Mesenchymal stem cell (in vitro differentiated cells and primary cell): ENCODE measurements at places on chromosomes 6 and 20.

- H3K4me3 ChIP-seq, result no peak overlapping the region
- H3K4me1 ChIP-seq, result peaks cover 3% of the 10 kb centered on the region
- DNase-seq, result no peak
- peaks cover 3% of the 10 kb centered on the region for H3K27me3 ChIP-seq
- H3K27ac ChIP-seq, result no peak overlapping the region
Measured at GRCh38 chr20:22802296-22802695, 217.9 kb upstream of the FOXA2 start.

DNA sequence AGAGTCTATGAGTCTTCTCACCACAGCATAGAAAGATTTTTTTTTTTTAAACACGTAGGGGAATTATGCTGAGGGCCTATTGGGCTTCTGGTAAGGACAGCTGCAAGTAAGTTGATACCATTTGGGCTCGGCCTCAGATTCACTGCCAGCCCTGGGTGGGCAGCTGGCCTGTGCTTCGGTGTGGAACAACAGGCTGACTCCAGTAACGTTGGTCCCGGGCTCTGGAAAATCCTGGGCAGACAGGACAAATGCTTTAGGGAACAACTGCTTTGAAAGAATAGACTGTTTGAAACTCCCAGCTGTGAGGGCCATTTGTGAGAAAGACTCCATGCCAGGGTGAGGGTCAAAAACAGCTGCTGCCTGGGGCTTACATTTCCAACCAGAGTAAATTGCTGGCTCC is 366.5 kb downstream of the QKI start:
- no peaks in the 10 kb centered on the region for H3K36me3 ChIP-seq
- peaks cover 2% of the 10 kb centered on the region for H3K4me1 ChIP-seq
- no peak for DNase-seq

- H3K36me3 ChIP-seq, result no peaks in the 10 kb centered on the region
- peaks cover 75% of the 10 kb centered on the region for H3K27me3 ChIP-seq
- peaks cover 5% of the 10 kb centered on the region for H3K4me1 ChIP-seq
- no peak overlapping the region for H3K27ac ChIP-seq
- DNase-seq, result no peak
- H3K4me3 ChIP-seq, result no peak overlapping the region
Measured at GRCh38 chr20:37259865-37260264, 1.7 kb downstream of the GHRH start.

DNA sequence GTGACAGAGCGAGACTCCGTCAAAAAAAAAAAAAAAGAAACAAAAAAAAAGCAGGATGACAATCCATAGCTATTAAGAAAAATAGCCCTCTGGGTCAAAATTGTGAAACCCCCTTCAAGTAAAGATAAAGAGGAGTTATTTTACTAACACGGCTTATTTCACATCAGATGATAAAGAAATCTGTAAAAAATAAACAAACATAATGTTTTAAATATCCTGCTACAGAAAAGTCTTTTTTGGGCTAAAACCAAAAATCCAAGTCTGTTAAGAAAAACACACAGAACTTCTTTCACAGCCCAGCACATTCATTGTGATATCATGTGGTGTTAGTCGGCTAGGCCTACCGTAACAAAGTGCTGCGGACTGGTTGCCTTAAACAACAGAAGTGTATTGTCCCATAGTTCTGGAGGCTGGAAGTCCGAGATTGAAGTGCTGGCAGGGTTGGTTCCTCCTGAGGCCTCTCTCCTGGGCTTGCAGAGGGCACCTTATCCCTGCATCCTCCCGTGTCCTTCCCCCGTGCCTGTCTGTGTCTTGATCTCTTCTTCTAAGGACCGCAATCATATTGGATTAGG is 239.2 kb upstream of the TAB2 start:
- no peaks in the 10 kb centered on the region for H3K36me3 ChIP-seq
- H3K27ac ChIP-seq, result no peak overlapping the region
- no peak overlapping the region for H3K4me3 ChIP-seq
- H3K4me1 ChIP-seq, result peaks cover 13% of the 10 kb centered on the region
- no peaks in the 10 kb centered on the region for H3K27me3 ChIP-seq

- DNase-seq, result no peak
- no peak overlapping the region for H3K27ac ChIP-seq
- no peak overlapping the region for H3K4me3 ChIP-seq
- no peaks in the 10 kb centered on the region for H3K4me1 ChIP-seq
- H3K36me3 ChIP-seq, result no peaks in the 10 kb centered on the region
- no peaks in the 10 kb centered on the region for H3K27me3 ChIP-seq
Measured at GRCh38 chr20:19074356-19074755, 138.1 kb upstream of the SLC24A3 start.

- H3K27ac ChIP-seq, result no peak overlapping the region
- H3K36me3 ChIP-seq, result no peaks in the 10 kb centered on the region
- H3K27me3 ChIP-seq, result peaks cover 59% of the 10 kb centered on the region
- DNase-seq, result no peak
- H3K4me1 ChIP-seq, result peaks cover 5% of the 10 kb centered on the region
- H3K4me3 ChIP-seq, result no peak overlapping the region
Measured at GRCh38 chr20:63061771-63062100, 55.0 kb upstream of the BHLHE23 start.

- H3K27ac ChIP-seq, result no peak overlapping the region
- DNase-seq, result peak; percentile 40
- H3K27me3 ChIP-seq, result no peaks in the 10 kb centered on the region
- H3K4me3 ChIP-seq, result no peak overlapping the region
- H3K4me1 ChIP-seq, result no peaks in the 10 kb centered on the region
Measured at GRCh38 chr6:116580198-116580597, 8.9 kb downstream of the RWDD1 start.

- H3K36me3 ChIP-seq, result no peaks in the 10 kb centered on the region
Measured at GRCh38 chr20:43511879-43512278, 4.4 kb downstream of the L3MBTL1 start.

GRCh38 chr20:9054176-9054575 is 14.7 kb upstream of the PLCB4 start:
- H3K27ac ChIP-seq, result peak overlapping the region; percentile 38
- H3K4me3 ChIP-seq, result no peak overlapping the region
- H3K4me1 ChIP-seq, result peaks cover 10% of the 10 kb centered on the region
- peak; percentile 58 for DNase-seq

- H3K27ac ChIP-seq, result peak overlapping the region; percentile 97
- no peaks in the 10 kb centered on the region for H3K36me3 ChIP-seq
- peaks cover 7% of the 10 kb centered on the region for H3K4me1 ChIP-seq
- no peak overlapping the region for H3K4me3 ChIP-seq
- no peak for DNase-seq
Measured at GRCh38 chr6:51027283-51028065, 208.8 kb downstream of the TFAP2B start.

GRCh38 chr20:33301192-33301930 is 18.3 kb downstream of the BPIFB1 start:
- no peak overlapping the region for H3K4me3 ChIP-seq
- H3K27me3 ChIP-seq, result peaks cover 57% of the 10 kb centered on the region
- no peak overlapping the region for H3K27ac ChIP-seq
- no peaks in the 10 kb centered on the region for H3K36me3 ChIP-seq

DNA sequence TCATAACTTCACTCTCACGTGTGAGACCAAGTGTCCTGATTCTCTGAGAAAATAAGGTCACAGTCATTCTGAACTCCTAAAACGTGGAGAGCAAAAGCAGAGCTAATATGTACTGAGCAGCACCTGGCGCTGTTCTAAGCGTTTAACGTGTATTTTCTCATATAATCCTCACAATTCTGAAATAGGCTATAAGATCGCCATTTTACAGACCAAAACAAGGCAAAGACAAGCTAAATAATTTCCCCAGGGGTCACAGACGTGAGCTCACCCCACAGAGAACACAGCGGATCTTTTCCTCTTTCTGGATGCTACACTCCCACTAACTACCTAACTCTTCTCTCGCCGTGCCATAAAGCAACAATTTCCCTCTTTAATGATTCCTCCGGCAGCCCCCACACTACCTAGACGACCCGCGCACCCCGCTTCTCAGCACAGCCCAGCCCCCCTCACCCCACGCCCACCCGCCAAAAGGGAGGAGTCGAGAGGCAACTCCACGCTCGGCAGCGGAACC is 636 bp downstream of the SUPT3H start:
- H3K4me1 ChIP-seq, result no peaks in the 10 kb centered on the region
- H3K4me3 ChIP-seq, result peak overlapping the region; percentile 90
- no peak for DNase-seq
- H3K27me3 ChIP-seq, result no peaks in the 10 kb centered on the region

GRCh38 chr6:125790358-125791150 is at the start of gene NCOA7:
NCOA7 (plus strand) TSS chr6:125790960; CDS start chr6:125815355, 24,395 bp downstream.
- H3K27me3 ChIP-seq, result no peaks in the 10 kb centered on the region
- peak within 1 kb of the TSS; percentile 84 for H3K27ac ChIP-seq
- H3K36me3 ChIP-seq, result no peaks in the 10 kb centered on the region
- peak; percentile 74 for DNase-seq

DNA sequence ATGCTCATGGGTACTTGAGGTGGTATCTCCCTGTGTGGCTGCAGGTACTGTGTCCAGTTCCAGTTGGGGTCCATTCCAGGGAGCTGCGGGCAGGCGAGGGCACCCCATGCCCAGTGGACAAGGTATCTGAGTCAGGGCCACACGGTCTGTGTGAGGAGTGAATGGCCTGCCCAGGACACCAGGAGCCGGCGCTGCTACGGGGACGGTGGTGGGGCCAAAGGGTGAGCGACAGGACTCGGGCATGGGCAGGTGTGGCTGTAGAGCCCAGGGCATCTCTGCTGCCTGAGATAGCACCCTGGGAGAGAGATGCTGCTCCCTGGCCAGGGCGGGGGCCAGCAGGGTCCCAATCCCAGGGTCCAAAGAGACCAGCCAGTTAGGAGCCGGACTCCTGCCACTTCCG is 57.6 kb upstream of the ZNFX1 start:
- DNase-seq, result no peak
- H3K27me3 ChIP-seq, result peaks cover 36% of the 10 kb centered on the region
- H3K4me3 ChIP-seq, result no peak overlapping the region
- peaks cover 1% of the 10 kb centered on the region for H3K4me1 ChIP-seq
- no peak overlapping the region for H3K27ac ChIP-seq
- no peaks in the 10 kb centered on the region for H3K36me3 ChIP-seq

DNA sequence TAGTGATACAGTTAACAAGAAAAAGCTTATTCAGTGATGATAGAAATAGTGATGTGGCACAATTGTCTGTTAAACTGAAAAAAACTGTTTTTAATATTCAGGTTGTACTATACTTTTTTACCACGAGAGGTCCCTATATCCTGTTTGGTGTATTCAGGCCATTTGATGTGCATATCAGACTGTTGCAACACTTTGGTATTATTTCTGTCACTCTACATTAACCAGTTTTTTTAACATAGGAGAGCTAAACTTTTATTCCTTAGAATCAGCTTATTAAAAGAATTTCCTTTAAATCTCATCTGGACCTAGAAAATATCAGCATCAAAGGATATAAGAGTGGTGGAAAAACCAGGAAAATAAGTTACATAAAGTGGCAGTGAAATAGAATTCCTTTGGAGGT is 36.8 kb downstream of the TSPYL4 start:
- no peaks in the 10 kb centered on the region for H3K36me3 ChIP-seq
- H3K4me1 ChIP-seq, result peaks cover 2% of the 10 kb centered on the region
- H3K27ac ChIP-seq, result no peak overlapping the region
- DNase-seq, result peak; percentile 64
- no peak overlapping the region for H3K4me3 ChIP-seq
- H3K27me3 ChIP-seq, result no peaks in the 10 kb centered on the region

DNA sequence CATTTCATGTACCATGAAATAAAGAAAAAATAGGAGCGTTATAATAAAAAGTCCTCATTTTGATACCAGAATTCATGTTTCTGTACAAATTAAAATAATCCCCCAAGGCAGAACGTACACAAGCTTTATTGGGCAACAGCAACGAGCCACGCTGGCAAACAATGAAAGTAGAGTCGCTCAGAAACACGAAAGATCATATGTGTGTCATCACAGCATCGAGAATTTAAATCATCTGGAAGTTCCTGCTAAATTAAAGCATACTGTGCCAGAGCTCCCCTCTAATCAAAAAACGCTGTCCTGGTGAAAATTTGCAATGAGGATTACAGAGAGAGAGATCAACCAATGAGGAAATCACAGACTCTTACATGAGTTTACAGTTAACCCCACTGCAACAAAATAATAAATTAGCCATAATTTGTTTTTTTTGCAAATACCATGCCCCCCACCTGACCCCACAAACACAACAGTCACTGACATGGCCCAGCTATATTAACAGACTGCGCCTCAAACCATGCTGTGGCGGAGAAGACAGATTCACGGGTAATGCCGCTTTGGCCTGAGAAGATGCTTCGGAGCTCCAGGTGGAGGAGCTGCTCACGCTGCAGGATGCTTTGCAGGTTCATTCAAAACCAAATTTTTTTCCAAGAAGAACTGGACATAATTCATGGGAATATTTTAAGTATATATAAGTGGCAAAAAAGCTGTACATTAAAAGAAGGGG is 54.3 kb upstream of the NFATC2 start:
- H3K36me3 ChIP-seq, result peaks cover 23% of the 10 kb centered on the region
- H3K4me1 ChIP-seq, result no peaks in the 10 kb centered on the region
- H3K27ac ChIP-seq, result no peak overlapping the region

GRCh38 chr6:119308048-119308570 is 41.5 kb downstream of the MAN1A1 start:
- H3K27ac ChIP-seq, result peak overlapping the region; percentile 28
- peak; percentile 81 for DNase-seq
- peaks cover 46% of the 10 kb centered on the region for H3K36me3 ChIP-seq
- no peaks in the 10 kb centered on the region for H3K27me3 ChIP-seq

DNA sequence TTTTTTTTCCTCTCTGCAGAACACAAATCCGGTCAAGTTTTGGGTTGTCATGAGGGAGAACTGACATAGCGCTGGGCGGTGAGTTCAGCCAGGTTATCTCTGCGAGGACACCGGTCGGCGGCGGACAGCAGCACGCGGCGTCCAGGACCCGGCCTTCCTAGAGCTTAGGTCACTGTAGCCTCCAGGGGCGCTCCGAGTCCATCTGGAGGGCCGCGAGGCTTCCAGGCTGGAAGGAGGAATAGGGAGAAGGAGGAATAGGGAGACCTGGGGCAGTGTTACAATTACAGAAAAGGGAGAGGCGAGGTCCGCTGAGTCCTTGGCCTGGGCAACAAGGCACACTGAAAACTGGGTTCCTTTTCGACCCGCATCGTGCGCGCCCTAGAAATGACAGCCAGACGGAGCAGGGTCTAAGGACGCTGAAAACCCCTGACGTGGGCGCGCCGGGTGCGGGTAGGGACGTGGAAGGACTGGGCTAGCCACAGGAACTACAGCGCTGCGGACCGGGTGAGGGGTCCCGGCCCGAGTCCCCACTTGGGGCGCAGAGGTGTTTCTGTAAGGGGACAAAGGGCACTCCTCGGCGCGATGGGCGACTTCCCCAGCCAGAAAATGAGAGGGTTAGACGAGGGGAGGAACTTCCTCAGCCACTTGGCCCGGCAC is 536 bp upstream of the FNDC1 start:
- H3K4me3 ChIP-seq, result peak overlapping the region; percentile 76
- no peak overlapping the region for H3K27ac ChIP-seq
- peaks cover 57% of the 10 kb centered on the region for H3K27me3 ChIP-seq
- peak; percentile 64 for DNase-seq

DNA sequence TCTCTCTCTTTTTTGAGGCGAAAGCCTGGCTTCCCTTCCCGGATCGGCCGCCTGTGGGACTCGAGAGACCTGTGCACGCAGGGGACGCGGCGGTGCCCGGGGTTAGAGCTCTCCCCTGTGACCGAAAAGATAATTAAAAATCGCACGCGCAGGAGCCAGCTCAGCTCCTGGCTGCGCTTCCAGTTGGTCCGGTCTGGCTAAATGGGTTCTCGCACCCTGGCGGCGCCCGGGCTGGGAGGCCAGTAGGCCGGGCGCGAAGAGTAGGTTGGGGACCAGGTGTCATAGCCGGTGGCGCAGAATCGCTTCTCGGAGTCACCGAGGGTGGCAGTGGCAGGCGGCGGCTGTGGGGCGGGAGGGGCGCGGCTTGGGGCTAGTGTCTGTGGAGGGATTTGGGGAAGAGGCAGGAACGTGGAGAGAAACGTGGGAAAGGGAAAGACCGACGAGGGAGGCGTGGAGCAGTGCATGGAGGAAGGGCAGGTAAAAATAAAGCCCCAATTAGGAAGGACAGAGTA is 41.9 kb upstream of the SUPT3H start:
- H3K4me1 ChIP-seq, result peaks cover 9% of the 10 kb centered on the region
- peak; percentile 69 for DNase-seq
- H3K27me3 ChIP-seq, result peaks cover 6% of the 10 kb centered on the region
- no peaks in the 10 kb centered on the region for H3K36me3 ChIP-seq
- H3K4me3 ChIP-seq, result peak overlapping the region; percentile 68
- peak overlapping the region; percentile 88 for H3K27ac ChIP-seq
